ENCODE measurements at places on chromosomes 7 and 10.

- no peak for DNase-seq
Observed at GRCh38 chr10:117627561-117627960, 85.0 kb downstream of the EMX2 start.

DNA sequence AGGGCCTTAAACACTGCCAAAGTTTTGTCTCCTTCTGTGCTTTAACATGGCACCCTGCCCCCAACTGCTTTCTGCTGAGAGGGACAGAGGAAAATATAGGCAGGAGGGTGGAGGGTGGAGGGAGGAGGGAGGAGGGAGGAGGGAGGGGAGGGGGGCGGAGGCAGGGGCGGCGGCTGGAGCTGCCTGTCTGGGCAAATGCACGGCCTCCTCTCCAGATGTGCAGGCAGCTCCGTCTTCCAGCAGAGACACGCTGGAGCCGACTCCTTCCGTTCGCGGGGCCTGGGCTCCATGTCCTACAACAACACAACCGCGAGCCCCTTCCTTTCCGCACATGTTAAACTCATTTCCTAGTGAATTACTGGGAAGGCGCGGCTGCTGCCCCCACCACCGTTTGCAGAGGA is 14.2 kb downstream of the EBF3 start:
- no peak for DNase-seq

GRCh38 chr10:26486990-26487850 is 49.1 kb downstream of the APBB1IP start:
- peak; percentile 80 for DNase-seq

GRCh38 chr7:151851782-151852181 is 25.1 kb downstream of the PRKAG2 start:
- DNase-seq: peak; percentile 14

DNA sequence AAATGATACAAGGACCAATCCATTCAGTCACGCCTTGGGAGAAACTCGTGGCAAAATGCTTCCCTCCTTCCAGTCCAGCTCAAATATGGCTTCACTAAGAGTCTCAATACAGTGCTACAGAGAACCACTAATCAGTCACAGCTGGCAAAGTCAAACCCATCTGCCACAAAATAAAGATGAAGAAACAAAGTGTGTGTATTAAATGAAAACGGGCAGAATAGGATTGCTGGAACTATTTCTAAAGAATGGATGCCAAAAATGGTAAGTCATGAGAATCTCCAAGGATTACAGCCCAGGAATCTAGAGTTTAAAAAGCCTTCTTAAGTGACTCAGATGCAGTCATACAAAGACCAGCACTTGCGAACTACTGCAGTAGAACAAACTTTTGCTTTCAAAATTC is 61.9 kb downstream of the CACUL1 start:
- DNase-seq: no peak

GRCh38 chr7:110209884-110210283 is 881.0 kb upstream of the LRRN3 start:
- no peak for DNase-seq

GRCh38 chr7:117238472-117238871 is 84.4 kb downstream of the WNT2 start:
- DNase-seq: no peak

GRCh38 chr7:158470336-158470735 is 117.3 kb downstream of the PTPRN2 start:
- no peak for DNase-seq

DNA sequence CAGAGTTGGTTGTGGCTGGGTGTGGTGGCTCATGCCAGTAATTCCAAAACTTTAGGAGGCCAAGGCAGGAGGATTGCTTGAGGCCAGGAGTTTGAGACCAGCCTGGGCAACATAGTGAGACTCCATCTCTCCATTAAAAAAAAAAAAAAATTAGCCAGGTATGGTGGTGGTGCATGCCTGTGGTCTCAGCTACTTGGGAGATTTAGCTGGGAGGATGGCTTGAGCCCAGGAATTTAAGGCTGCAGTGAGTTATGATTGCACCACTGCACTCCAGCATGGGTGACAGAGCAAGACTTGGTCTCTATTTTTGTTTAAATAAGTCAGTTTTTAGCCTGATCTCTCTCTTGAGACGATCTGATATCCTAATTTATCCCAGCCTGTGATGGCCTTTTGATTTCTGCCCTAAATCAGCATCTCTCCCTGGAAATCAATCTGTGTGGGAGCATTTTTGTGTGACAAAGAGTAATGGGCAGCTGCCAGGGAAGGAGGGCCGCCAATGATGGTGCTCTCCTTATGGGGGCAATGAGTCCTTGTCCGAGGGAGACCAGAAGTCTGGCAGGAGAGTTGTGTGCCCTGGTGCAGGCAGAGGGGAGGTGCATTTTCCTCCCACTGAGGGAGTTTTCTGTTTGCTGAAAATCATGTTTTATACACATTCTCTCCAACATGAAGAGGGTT is 111.0 kb downstream of the NRP1 start:
- DNase-seq: no peak

GRCh38 chr7:2468227-2468626 is 8.0 kb downstream of the GRIFIN start:
- DNase-seq: no peak

DNA sequence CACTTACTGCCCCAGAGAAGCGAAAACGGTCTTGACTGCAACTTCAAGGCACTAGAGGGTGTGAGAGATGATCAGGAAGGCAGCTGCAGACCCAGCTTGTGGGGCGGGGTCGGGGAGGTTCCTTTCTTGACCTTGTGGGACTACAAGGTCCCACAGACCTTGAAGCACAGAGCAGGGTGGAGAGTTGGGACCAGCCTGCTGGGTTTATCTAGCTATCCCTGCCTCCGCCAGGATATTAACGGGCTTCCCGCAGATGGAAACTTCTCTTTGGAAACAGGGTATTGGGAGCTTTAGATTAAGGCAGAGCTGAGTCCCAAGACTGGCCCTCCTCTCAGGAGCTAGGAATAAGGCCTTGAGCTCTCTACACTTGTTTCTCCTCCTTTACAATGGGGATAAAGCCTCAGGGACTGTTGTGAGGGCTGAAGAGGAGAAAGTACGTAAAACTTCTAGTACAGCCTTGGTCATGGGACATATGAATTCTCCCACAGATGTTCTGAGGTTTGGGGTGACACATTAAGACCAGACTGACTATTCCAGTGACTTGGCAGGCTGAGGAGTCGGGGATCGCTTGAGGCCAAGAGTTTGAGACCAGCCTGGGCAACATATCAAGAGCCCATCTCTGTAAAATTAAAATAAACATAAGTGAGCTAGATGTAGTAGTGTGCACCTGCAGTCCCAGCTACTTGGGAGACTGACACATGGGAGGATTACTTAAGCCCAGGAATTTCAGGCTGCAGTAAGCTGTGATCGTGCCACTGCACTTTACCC is 153.2 kb downstream of the CDH23 start:
- DNase-seq: no peak

- no peak for DNase-seq
Observed at GRCh38 chr10:88150339-88150738, 286.9 kb downstream of the PTEN start.

GRCh38 chr10:120996456-120997034 is 145.4 kb downstream of the WDR11 start:
- no peak for DNase-seq

DNA sequence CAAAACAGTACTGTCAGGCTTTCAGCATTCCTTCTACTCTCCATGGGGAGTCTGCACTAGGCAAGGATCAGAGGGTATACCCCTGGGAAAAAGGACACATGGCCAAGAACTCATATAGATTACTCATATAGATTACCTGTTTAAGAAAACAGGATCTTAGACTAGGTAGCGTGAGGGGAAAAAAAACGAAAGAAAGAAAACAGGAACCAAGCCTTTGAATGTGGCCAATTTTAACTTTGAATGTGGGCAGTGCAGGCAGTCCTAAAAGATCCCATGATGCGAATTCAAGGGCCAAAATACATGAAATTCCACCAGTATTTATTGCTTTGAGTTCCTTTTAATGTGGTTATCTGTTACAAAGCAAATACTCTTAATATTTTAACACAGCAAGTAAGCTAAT is 108.6 kb upstream of the TAC1 start:
- peak; percentile 5 for DNase-seq

DNA sequence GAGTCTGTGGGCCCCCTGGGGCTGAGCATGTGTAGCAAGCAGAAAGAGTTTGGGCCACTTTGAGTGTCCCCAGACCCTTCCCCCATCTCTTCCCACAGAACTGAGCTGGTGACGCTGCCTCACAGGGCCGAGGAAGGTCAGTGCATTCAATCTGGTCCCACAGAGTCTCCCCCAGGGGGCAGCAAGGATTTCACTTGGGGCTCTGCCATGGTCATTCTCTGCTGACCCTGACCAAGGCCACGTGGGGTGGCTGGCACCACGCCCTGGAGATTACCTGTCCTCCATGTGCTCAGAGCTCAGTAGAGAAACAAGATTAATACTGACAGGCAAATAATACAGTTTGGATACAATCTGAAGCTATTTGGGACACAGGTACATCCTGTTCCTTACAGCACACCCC is 30.2 kb downstream of the ADRA2A start:
- no peak for DNase-seq

DNA sequence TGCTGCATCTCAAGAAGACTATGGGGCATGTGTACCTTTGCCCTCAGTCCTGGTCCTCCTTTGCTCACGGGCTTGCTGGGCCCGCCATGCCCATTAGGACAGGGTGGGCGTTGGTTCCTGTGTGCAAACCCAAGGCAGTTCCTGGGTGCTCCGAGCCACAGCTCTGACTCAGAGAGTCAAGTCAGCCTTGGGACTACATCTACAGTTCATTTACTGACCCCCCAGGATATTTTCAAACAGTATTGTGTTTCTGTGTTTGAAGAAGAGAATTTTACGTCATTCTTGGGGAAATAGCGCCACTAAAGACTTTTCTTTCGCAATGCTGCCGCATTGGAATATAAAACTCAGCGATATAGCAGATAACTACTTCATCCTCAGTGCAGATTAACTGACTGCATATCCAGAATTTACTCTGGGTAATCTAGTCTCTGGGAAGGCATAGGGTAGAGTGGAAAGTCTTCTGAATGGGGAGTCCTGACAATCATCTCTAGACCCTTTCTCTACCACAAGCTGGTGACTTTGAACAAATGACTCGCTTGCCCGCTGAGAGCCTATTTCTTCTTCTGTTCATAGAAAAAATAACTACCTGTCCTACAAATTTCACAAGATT is 638.9 kb upstream of the FZD8 start:
- no peak for DNase-seq

DNA sequence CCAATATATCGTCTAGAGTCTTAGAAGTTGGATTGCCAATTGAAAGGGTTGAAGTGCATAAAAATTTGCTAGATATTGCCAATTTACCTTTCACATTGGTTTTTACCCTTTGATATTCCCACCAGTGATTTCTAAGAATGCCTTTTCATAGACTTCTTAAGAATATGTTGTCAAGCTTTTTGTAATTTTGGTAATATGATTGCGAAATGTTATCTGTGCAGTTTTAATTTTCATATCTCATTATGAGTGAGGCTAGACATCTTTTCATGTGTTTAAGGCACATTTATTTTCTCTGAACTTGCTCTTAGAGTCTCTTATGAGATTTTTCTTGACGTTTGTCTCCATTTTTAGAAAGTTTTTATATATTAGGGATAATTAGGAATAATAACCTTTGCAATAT is 567.2 kb downstream of the CCSER2 start:
- DNase-seq: no peak

GRCh38 chr10:80187060-80187459 is 18.3 kb downstream of the ANXA11 start:
- no peak for DNase-seq

GRCh38 chr10:114402871-114403540 is 1.3 kb downstream of the AFAP1L2 start:
- no peak for DNase-seq

DNA sequence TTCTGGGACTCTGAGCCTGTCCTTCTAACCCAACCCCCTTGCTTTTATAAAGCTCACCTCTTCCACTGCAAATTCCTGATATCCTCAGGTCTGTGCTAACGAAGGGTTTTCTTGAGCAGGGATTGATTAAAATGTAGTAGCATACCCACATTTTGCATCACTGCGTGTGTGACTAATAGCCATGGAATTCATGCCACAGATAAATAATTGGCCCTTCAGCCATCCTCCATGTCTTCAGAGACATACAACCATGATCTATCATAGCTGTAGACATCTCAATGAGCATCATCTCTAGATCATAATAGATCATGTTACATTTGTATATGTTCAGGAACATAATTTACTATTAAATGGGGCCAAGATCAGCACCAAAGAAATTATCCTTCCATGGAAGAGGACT is 990.3 kb downstream of the KCNMA1 start:
- no peak for DNase-seq

GRCh38 chr10:6771331-6771730 is 191.3 kb upstream of the PRKCQ start:
- DNase-seq: no peak

GRCh38 chr7:4484545-4484944 is 197.6 kb upstream of the FOXK1 start:
- DNase-seq: no peak

GRCh38 chr7:108723381-108723814 is 153.7 kb downstream of the DNAJB9 start:
- no peak for DNase-seq

- DNase-seq: no peak
Observed at GRCh38 chr10:17335065-17335464, 107.0 kb downstream of the VIM start.

DNA sequence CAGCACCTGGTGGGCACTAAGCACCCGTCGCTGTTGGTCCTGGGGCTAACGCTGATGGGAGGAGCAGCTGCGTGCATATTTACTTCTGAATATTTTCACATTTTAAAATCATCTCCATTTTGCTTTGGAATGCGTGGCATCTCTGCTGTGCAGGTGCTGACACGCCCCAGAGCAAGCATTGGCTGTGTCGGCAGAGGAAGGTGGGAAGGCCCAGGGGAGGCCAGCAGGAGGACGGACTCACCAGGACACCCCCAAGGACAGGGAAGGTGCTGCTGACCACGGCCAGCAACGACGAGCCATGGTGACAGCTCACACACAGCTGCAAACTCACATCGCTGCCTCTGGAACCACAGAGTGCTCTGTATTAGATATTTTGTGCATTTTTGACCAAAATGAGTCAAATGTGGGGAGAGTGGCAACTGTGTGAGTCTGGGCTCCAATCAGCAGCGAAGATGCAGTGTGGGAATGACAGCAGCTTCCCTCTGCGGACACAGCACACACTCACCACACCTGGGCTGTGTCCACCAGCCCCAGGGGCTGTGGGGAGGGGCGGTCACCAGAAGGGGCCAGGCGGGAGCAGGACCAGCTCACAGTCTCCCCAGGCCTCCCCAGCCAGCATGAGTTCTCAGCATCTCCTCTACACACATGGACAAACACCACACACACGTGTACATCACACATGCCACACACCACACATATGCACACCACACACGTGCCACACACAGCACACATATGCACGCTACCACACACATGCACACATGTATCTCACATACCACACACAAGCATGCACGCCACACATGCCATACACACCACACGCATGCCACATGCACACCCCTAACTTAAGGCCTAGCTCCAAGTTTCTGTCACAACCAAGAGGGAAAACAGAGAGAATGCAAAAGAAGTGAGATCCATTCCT is 58.2 kb downstream of the PTPRN2 start:
- DNase-seq: no peak

- no peak for DNase-seq
Observed at GRCh38 chr10:47218803-47219202, 81.2 kb upstream of the GDF10 start.

- DNase-seq: no peak
Observed at GRCh38 chr7:112160771-112161150, 45.4 kb downstream of the DOCK4 start.
